GM12864 (cell line): ENCODE measurements at places on chromosomes 7 and 10.

DNA sequence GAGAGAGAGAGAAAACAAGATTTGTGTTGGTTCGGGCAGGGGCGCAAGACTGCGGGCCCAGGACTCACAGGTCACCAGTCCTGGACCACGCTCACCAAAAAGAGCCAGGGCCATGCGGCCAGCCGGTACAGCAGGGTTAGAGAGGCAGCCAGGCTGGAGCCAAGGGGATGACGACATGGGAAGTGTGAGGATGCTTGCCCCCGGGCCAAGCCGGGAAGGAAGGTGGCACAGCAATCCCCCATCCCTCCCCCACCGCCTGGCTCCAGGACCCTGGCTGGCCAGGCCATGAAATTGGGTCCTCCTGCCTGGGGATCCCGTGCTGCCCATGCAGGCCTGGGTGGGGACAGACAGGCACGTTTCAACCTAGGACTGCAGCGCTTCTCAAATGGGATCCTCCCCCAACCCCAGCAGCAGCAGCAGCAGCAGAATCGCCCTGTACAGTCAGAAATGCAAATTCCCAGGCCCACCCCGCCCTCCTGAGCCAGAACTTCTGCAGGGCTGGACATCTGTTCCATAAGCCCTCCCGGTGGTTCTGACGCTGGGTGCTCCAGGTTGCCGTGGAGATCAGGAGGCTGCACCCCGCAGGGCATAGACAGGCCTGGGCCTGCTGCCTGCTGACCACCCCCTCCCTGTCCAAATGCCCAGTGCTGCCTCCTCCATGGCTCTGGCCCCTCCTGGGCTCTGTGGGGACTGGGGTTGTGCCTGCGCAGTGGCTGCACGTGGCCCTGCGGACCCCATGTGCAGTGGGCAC lies 35.0 kb downstream of the YKT6 start:
- no peak for DNase-seq

- no peak for DNase-seq
Observed at GRCh38 chr10:12644380-12645144, 295.2 kb downstream of the CAMK1D start.

DNA sequence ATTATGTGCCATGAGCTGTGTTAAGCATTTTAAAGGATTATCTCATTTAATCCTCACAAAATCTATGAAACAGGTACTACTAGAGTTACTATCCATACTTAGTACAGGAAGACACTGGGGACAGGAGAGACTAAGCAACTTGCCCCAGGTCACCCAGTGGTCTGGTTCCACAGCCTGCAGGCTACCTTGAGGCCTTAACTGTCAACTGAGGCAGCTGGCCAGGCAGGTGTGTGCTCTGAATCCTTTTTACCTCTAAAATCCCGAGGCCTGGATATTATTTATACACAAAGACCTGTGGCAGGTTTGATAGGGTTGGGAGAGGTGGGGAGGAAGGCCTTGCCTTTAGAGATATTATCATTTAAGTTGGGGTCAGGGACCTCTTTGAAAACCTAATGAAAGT lies 3.1 kb downstream of the ZNF777 start:
- no peak for DNase-seq

DNA sequence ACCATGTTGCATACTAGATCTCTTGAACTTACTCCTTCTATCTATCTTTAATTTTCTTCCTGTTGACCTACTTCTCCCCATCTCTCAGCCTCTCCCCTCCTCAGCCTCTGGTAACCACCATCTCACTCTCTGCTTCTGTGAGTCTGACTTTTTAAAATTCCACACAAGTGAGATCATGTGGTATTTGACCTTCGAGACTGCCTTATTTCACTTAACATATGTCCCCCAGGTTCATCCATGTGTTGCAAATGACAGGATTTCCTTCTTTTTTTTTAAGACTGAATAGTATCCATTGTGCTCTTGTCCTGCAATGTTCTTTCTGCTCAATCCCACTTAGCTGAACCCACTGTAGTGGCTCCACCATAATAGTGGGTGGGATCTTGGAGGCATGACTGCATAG lies 51.4 kb upstream of the DNAJC1 start:
- DNase-seq: no peak

- DNase-seq: no peak
Observed at GRCh38 chr7:150374472-150374871, 4.7 kb upstream of the ZNF775 start.

DNA sequence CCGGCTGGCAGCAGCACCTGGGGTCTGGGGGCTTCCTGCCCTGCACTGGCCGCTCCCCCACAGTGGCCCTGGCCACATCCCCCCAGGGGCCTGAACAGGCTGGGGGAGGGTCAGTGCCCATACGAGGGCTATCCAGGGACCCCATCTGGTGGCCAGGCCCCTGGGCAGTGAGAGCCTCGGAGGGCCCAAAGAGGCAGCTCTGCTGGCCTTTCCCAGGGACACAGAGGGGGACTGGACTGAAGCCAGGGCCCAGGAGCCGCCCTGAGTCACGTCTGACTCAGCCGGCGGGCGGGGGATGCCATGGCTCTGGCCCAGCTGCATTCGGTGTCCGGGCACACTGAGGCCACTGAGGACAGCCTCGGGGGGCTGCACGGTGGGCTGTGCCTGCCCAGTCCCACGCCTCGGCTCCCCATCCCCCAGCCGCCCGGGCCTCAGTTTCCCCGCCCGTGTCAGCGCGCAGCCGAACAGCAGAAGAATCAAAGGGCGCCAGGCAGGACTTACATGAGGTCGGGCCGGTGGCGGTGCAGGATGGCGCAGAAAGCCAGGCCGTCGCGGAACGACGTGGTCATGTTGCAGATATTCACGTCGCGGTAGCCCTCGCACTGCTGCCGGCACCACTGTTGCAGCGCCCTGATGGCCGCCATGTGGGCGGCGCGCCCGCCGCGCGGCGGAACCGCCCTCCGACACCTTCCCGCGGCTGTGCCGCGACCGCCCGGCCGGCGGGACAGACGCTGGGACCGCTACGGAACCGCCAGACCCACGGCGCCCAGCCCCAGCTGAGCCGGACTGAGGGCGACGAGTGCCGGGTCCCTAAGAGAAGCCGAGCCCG lies at the start of gene MICALL2:
MICALL2 (minus strand) TSS at position 788 of the 829 bp plus-strand sequence; CDS start at position 644, 144 bp downstream.
- no peak for DNase-seq

GRCh38 chr7:157466867-157467261 lies 130.1 kb downstream of the DNAJB6 start:
- no peak for DNase-seq

DNA sequence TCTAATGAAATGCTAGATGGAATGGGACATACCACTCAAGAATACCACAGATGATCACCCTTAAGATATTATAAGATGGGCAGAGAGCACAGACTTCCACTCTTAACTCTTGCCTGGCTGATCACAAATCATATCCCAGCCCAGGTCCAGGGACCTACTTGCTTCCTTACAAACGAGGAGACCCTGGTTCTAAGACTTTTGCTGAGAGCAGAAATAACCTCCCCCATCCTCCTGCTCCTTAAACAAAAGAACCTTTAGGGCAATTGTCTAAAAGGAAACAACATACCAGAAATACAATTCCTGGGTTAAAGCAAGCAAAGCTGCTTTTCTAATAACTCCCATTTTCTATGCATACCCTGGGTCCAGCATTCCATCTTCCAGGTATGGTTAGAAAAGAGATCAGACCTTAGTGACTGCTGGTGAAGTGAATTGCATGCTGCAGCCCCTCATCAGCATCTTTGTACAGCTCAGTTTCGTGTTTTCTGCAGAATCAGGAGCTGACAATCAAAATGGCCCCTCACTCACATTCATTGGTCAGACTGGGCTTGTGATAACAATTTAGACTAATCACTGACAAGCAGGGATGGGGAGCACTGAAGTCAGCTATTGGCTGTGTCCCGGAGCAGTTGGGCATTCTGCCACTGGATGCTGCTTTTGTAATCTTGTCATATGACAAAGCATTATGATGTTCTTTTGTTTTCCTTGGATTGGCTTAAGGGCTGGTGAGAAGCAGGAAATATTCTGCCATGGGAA lies 14.6 kb downstream of the IFIT3 start:
- no peak for DNase-seq

GRCh38 chr7:67743501-67743900 lies 746.9 kb downstream of the TYW1 start:
- DNase-seq: no peak

- DNase-seq: no peak
Observed at GRCh38 chr7:87218796-87219544, 562 bp downstream of the TMEM243 start.

GRCh38 chr7:94133460-94133859 lies 129.3 kb upstream of the BET1 start:
- DNase-seq: no peak

DNA sequence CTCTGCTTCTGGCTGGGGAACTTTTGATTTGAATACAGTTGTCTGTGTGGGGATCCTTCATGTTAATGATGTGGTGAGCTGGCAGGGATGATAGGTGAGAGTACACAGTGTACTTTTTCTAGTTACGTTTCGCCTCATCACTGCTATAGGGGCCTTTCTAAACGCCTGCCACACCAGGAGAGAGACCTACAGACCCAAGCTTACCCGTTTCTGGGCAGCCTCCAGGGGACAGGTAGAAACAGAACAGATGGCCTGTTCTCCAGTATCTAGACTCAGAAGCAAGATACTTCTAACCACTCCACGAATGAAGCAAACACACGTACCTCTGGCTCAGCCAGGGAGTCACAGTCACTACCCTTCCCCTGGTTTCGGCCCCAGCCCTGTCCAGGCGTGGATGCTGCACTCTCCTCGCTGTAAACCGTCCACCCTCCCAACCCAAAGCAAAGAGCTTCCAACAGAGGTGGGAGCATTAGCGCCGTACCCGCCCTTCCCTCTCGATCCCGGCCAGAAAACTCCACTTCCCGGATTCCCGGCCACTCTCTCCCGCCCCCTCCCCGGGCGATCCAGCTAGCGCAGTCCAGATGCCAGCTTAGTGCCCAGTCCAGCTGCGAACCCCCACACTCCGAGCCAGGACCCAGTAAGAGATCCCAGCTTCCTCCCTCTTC lies 1.2 kb downstream of the CCDC6 start:
- DNase-seq: no peak

DNA sequence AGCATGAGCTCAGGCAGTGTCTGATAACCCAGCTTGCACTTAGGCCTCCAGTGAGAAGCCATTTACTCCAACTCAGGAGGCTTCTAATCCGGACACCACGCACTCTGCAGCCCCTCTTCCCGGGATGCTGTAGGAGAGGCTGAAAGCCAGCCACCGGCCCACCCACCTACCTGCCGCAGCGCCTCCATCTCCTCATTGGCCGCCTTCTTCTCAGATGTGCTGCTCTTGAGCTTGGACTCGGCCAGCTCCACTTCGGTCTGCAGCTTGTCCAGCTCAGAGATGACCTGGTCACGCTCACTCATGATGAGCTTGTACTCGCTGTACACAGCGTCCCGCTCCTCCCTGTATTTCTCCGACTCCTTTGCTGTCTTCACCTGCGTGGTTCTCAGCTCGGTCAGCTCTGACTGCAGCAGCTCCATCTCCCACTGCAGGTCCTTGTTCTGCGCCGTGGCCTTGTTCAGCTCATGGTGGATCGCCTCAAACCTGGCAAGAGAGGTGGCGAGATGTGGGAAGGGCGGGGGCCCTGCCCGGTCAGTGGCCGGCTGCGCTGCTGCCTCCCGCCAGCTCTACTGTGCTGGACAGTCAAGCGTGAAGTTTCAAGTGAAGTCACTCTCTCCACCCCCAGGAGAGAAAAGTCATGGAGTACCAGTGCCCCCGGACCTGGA lies 84.7 kb downstream of the DLG5 start:
- no peak for DNase-seq

DNA sequence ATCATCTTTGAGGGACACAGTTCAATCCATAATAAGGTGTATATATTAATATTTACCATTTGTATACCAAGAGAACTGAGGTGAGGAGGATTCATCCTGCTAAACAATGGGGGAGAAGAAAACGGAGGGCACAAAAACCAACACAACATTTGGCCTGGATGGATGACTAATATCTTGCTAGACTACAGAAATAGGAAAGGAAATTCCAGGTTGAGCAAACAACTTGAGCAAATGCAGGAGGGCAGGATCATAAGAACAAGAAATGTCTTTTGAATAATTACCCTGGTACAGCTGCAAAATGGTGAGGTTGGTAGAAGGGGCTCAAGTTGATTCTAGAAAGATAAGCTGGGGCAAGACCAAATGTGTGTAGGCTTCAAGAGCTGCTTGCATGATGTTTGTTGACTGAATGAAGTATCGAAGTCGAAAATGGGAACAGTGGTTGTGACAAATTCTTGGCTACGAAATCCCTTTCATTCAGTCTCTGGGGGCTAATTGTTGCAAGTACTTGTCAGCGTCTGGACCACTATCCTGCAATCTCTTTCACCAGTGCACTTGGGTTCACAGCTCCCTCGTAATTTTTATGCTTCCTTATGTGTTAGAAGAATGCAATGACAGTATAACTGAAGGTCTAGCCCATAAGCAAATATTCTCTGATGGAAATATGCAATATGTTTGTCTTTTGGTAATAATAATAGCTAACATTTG lies 176.2 kb downstream of the PTEN start:
- DNase-seq: no peak

- no peak for DNase-seq
Observed at GRCh38 chr10:76411729-76412435, 980.5 kb downstream of the LRMDA start.

- no peak for DNase-seq
Observed at GRCh38 chr7:12025246-12025645, 185.8 kb upstream of the TMEM106B start.

DNA sequence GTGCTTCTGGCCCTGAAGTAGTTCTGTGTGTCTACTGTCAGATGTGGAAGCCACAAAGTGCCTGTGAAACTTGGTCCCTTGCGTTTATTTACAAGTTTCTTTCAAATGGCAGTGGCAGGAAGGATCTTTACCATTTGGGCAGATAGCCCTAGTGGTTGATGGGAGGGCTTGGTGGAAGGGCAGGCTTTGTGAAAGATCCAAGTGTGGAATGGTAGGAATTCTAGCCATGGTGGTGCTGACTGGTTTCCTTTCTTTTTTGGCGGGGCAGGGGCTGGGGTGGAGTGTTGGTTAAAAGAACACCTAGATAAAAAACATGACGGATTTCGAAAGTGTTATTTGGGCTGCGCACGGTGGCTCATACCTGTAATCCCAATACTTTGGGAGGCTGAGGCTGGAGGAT lies 27.0 kb downstream of the AUTS2 start:
- DNase-seq: no peak

GRCh38 chr10:103645141-103646054 lies 151.9 kb downstream of the NEURL1 start:
- no peak for DNase-seq

DNA sequence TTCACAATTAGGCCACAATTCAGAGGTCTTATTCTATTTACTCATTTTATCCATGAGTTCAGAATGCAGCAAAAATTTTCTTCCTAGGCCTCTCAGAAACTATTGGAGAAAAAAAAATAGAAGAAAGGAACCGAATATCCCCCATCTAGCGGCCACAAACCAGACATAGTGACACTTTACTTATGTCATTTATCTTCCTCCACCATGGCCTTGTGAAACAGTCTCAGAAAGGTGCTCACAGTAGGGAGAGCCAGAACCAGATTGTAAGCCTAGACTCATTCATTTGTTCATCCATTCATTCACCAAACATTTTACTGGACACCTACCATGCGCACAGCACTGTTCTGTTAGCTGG lies 16.0 kb downstream of the CREB3L2 start:
- DNase-seq: no peak

DNA sequence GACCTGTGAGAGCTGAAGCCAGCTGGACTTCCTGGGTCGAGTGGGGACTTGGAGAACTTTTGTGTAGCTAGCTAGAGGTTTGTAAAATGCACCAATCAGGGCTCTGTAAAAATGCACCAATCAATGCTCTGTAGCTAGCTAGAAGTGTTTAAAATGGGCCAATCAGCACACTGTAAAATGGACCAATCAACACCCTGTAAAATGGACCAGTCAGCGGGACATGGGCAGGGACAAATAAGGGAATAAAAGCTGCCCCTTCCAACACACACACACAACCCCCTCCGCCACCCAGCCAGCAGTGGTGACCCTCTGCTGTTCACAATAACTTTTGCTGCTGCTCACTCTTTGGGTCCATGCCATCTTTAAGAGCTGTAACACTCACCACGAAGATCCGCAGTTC lies 7.1 kb downstream of the ZNF511 start:
- DNase-seq: no peak
